ENCODE measurements at places on chromosomes 11 and 22. TPM values are rescaled to one million over a fixed set of nuclear protein-coding genes. Genes with fewer than 3 reads are reported as not detected.

DNA sequence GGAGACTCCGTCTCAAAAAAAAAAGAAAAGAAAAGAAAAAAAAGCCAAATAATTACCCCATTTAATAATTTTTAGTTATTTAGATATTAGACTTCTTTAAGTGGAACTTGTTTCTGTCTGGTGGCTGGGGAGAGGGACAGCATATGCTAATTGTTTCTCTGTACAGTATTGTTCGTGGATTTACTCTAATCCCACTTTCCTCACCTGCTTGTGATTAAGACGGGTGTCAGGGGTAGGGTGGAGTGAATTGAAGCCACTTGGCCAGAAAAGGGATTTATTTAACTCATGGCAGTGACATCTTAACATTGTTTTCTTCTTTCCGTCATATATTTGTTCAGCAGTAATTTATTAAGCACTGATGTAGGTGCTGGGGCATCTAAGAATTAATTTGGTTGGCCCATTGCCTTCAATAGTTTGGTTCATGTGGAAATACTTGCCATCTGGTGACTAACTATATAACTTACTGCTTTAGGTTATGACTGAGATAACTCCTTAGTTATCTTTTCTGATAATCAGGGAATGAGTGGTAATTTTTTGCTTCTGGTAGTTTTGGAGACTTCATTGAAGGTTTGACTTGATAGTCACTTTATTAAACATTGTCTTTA lies 4.6 kb downstream of the TNRC6B start:
- H3K36me3 ChIP-seq = no peaks in the 10 kb centered on the region
- DNase-seq = no peak
- H3K4me1 ChIP-seq = peaks cover 45% of the 10 kb centered on the region
- no peak overlapping the region for H3K4me3 ChIP-seq

The ARAP1 gene
- total RNA-seq = 95.2 TPM

DNA sequence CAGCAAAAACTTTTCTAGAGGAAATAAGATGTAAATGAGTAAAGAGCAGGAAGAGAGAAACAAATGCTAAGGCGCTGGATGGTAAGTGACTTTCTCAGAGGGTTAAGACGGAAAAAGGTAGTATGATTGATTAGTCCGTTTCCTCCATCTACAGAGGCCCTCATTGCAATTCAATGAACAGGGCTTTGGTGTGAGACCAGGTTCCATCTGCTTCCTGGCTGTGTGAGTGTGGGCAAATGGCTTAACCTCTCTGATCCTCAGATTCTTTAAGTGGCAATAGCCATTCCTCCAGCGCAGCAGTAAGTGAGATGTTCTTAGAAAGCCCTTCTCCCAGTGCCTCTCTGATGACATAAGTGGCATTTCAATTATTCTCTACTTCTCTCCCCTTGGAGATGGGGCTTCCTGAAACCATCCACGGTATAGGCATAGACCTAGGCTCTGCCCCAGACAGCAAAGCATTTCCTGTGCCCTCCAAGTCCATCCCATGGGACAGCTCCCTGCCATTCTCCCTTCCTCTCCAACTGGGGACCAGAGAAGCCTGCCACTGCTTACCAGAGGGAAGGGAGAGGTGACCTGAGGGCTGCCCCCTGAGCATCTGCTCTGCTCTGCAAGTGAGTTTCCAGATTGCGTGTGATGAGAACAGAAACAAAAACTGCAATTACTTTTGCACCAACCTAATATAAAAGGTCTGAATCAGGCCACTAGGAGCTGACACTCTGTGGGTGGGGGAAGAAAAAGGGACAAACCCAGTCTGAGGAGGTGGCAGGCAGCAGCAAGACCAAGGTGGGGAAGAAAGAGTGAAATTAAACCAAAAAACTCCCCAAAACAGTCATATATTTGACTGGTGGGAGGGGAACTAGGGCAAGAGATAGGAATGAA lies 12.7 kb upstream of the CD44 start:
- no peaks in the 10 kb centered on the region for H3K4me1 ChIP-seq
- H3K36me3 ChIP-seq = no peaks in the 10 kb centered on the region
- H3K4me3 ChIP-seq = no peak overlapping the region
- H3K27me3 ChIP-seq = no peaks in the 10 kb centered on the region
- no peak for DNase-seq

DNA sequence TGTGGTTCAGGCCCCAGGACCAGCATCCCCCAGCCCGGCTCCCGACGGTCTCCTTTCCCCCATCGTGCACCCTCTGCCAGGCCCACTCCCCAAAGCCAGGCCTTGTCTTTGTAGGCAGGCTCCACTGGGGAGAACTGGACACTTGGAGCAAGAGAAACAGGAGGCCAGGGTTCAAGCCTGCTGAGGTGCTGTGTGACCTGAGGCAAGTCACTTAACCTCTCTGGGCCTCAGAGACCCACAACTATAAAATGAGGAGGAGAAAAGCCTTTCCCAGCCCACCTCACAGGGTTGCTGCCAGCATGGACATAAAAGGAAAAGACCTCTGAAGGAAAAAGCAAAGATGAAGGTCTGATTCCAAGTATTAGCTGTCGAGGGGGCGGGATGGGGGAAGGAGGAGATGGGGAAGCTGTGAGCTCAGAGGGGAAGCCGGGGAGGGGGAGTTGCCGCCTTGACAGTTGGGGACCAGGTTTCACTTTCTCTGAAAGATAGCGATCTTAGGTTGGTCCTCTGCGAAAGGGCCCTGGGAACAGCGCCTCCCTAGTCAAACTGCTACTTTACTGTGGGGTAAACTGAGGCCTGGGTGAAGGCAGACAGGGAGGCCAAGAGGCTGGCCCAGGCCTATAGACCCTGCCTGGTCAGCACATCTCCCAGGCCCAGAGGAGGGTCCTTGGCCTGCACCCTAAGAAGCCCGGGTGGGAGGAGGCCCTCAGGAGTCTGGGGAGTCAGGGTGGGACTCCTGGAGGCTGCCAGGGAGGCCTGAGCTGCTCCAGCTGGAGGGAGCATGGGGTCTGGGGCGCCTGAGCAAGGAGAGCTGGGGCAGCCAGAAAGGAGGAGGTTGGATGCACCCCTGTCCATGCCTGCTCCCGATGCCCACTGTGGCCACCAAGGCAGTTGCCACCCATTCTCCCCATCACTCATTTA lies 991 bp upstream of the OSM start:
- H3K27me3 ChIP-seq = no peaks in the 10 kb centered on the region
- no peak overlapping the region for H3K4me3 ChIP-seq
- no peak for DNase-seq

DNA sequence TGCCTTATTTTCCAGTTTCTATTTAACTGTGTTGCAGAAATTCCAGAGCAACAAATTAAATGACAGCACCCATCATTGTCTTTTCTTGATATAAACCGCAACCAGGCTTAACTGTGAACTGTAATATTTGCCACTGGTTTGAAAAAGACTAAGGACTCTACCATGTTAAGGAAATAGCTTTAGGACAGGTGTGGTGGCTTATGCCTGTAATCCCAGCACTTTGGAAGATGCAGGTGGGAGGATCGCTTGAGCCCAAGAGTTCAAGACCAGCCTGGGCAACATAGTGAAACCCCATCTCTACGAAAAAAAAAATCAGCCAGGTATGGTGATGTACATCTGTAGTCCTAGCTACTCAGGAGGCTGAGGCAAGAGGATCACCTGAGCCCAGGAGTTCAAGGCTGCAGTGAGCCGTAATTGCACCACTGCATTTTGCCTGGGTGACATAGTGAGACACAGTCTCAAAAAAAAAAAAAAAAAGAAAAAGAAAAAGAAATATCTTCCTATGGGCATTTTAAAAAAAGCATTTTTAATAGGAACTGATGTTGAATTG lies 28.8 kb downstream of the HIRA start:
- H3K27ac ChIP-seq = no peak overlapping the region
- peaks cover 54% of the 10 kb centered on the region for H3K36me3 ChIP-seq
- DNase-seq = no peak
- H3K4me1 ChIP-seq = no peaks in the 10 kb centered on the region
- no peak overlapping the region for H3K4me3 ChIP-seq

The EFEMP2 gene
- 94.8 TPM for total RNA-seq

GRCh38 chr22:26650722-26651421 lies 6.5 kb upstream of the MIAT start:
- H3K4me3 ChIP-seq = no peak overlapping the region
- H3K36me3 ChIP-seq = no peaks in the 10 kb centered on the region
- no peak overlapping the region for H3K27ac ChIP-seq
- H3K27me3 ChIP-seq = peaks cover 72% of the 10 kb centered on the region

The FAM180B gene
- total RNA-seq = not detected

- no peaks in the 10 kb centered on the region for H3K27me3 ChIP-seq
- H3K4me1 ChIP-seq = no peaks in the 10 kb centered on the region
- no peaks in the 10 kb centered on the region for H3K36me3 ChIP-seq
- H3K27ac ChIP-seq = no peak overlapping the region
- H3K4me3 ChIP-seq = no peak overlapping the region
- DNase-seq = no peak
Measured at GRCh38 chr22:49491221-49491635, 336.4 kb downstream of the BRD1 start.

- H3K27ac ChIP-seq = no peak overlapping the region
- no peaks in the 10 kb centered on the region for H3K27me3 ChIP-seq
Measured at GRCh38 chr11:125270711-125271110, 106.2 kb downstream of the PKNOX2 start.

The CPT1A gene
- total RNA-seq = 29.3 TPM

GRCh38 chr11:27290261-27291050 lies 72.6 kb downstream of the CCDC34 start:
- H3K4me3 ChIP-seq = no peak overlapping the region
- peaks cover 28% of the 10 kb centered on the region for H3K4me1 ChIP-seq
- DNase-seq = peak; percentile 34
- H3K36me3 ChIP-seq = no peaks in the 10 kb centered on the region

GRCh38 chr11:64608636-64609035 lies 17.6 kb downstream of the SLC22A12 start:
- no peak overlapping the region for H3K27ac ChIP-seq
- H3K4me3 ChIP-seq = peak overlapping the region; percentile 35
- peaks cover 14% of the 10 kb centered on the region for H3K4me1 ChIP-seq
- H3K27me3 ChIP-seq = no peaks in the 10 kb centered on the region
- DNase-seq = peak; percentile 84
- peaks cover 5% of the 10 kb centered on the region for H3K36me3 ChIP-seq

The TPST2 gene
- total RNA-seq = 100 TPM

DNA sequence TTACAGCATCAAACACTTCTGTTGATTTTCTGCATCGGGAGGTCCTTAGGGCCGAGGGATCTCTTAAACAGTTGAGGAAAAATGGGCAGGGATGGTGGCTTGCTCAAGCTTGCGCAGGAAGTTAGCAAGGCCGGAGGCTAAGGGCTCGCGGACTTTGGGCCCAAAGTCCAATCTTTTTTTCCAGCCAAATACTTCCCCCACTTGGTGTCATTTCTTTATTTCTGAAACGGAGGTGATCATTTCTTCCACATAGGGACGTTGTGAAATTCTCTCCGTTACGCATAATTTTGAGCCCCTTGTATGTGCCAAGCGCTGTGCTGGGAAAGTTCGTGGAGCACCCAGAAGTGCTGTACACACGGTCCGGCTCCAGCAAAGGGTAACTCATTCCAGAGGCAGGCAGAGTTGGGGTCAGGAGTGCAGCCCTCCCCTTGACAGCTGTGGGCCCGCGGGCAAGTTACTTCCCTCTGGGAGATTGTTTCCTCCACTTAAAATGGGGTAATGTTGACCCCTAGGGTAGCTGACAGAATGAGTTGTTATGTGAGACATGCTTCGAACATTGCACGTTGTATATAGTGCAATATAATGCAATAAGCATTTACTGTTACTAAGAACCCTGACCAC lies 809 bp downstream of the MIEF1 start:
- peaks cover 27% of the 10 kb centered on the region for H3K4me1 ChIP-seq
- peak overlapping the region; percentile 62 for H3K27ac ChIP-seq
- peaks cover 34% of the 10 kb centered on the region for H3K36me3 ChIP-seq

The FLRT1 gene
- total RNA-seq = 0.29 TPM

The IFITM10 gene
- 18.1 TPM for total RNA-seq

The CHKB gene
- 28.6 TPM for total RNA-seq

DNA sequence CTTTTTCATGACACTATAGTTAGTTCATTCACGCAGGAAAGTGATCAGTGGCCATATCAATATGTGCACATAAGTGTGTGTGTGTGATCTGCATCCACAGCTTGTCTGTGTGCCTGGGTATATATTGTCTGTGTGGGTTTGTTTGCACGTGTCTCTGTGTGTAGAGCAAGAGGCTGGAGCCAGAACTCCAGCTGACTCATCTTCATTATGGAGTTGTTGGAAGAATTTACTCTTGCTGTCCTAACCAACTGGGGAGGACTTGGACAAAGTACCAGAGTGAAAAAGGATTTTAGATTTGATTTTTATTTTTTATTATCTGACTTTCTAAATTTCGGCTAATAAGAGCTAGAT lies 63.9 kb downstream of the TP53I11 start:
- H3K27ac ChIP-seq = no peak overlapping the region
- H3K36me3 ChIP-seq = no peaks in the 10 kb centered on the region
- peaks cover 12% of the 10 kb centered on the region for H3K4me1 ChIP-seq
- peak; percentile 96 for DNase-seq
- H3K4me3 ChIP-seq = no peak overlapping the region

GRCh38 chr11:100865443-100866065 lies 178.5 kb downstream of the ARHGAP42 start:
- H3K4me3 ChIP-seq = no peak overlapping the region
- H3K4me1 ChIP-seq = peaks cover 9% of the 10 kb centered on the region
- no peaks in the 10 kb centered on the region for H3K27me3 ChIP-seq
- no peak overlapping the region for H3K27ac ChIP-seq
- DNase-seq = no peak

DNA sequence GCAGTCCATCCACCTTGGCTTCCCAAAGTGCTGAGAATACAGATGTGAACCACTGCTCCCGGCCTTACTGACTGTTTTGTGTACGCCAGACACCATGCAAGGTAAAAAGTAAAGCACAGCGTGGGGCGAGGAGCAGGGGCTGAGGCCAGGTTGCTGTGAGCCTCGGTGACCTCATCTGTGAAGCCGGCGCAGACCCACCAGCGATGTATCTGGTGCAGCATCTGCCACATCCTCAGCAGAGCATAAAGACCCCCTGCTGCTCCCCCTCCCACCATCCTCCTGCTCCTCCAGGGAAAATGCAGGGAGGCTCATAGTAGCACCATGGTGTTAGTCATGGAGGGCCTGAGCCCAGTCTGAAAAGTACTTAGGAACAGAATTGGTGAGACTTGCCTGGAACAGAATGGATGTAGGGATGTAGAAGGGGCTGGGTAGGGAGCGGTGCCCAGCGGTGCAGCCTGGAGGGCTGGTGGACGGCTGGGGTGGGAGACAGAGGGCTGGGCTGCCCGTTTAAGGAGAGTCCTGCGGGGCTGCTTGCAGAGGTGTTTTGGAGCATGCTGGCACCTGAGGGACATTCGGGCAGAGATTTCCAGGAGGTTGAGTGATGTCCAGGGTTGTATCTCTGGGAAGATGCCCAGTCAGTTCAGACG lies 462.4 kb downstream of the BRD1 start:
- H3K36me3 ChIP-seq = no peaks in the 10 kb centered on the region
- no peaks in the 10 kb centered on the region for H3K27me3 ChIP-seq
- peak; percentile 49 for DNase-seq
- H3K4me1 ChIP-seq = no peaks in the 10 kb centered on the region
- no peak overlapping the region for H3K4me3 ChIP-seq

GRCh38 chr22:19367763-19368367 lies 63.7 kb downstream of the HIRA start:
- no peaks in the 10 kb centered on the region for H3K4me1 ChIP-seq
- H3K36me3 ChIP-seq = peaks cover 72% of the 10 kb centered on the region
- no peaks in the 10 kb centered on the region for H3K27me3 ChIP-seq
- H3K4me3 ChIP-seq = no peak overlapping the region
- no peak for DNase-seq

All from osteoblast (primary cell).